ENCODE measurements at places on chromosomes 2 and 18. TPM values are rescaled to one million over a fixed set of nuclear protein-coding genes. Genes with fewer than 3 reads are reported as not detected.

DNA sequence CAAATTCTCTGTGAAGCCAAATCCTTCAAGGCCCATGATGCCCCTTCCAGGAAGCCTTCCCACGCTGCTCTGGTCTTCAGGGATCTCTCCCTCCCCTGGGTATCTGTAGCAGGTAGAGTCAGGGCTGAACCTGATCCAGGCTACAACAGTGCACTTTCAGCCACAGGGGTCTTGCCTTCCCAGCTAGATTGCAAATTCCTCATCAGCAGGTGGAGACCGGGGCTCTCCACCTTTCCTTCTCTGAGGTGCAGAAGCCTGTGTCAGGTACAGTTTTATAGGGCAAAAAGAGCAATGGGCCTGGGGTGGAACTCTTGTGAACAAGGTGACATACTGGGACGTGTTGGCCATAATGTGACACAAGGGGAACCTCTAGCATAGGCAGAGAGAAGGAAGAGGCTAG lies 312.9 kb downstream of the MYCN start:
- DNase-seq = no peak

DQX1 gene
- polyA plus RNA-seq = not detected

DNA sequence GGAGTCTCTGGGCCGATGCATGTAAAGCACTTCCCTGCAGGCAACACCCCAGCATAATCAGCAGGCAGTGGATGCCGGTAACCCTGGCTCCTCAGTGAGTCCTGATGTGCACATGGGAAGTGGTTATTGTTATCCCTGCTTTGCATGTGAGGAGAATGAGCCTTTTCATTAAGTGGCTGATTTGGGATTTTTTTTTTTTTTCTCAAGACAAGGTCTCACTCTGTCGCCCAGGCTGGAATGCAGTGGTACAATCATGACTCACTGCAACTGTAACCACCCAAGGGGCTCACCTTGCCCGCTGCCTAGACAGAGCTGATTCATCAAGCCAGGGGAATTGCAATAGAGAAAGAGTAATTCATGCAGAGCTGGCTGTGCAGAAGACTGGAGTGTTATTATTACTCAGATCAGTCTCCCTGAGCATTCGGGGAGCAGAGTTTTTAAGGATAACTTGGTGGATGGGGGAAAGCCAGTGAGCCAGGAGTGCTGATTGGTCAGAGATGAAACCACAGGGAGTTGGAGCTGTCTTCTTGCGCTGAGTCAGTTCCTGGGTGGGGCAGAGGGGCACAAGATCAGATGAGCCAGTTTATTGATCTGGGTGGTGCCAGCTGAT lies 95.4 kb downstream of the SOCS6 start:
- DNase-seq = peak; percentile 46

GRCh38 chr2:74290466-74291217 lies 52.6 kb downstream of the SLC4A5 start:
- DNase-seq = no peak

- no peak for DNase-seq
Observed at GRCh38 chr2:18290386-18290785, 270.1 kb downstream of the RDH14 start.

DNA sequence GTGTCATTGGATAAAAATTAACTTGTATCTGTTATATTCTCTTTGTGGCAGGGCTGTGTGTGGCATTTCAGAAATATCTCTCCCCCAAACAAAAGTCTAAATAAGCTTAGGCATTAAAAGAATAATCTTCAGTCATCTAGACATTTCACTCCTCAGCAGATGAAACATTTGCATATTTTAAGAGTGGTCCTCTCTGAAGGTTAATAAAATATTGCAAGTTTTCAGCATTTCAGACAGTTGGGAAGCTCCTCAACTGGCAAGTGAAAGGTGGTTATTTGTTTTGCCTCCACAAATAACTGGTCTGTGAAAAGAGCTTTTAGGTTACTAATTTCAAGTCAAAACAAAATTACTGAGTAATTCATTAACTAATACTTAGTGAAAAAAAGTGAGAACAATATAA lies 462.6 kb downstream of the EPHA4 start:
- DNase-seq = no peak

DNA sequence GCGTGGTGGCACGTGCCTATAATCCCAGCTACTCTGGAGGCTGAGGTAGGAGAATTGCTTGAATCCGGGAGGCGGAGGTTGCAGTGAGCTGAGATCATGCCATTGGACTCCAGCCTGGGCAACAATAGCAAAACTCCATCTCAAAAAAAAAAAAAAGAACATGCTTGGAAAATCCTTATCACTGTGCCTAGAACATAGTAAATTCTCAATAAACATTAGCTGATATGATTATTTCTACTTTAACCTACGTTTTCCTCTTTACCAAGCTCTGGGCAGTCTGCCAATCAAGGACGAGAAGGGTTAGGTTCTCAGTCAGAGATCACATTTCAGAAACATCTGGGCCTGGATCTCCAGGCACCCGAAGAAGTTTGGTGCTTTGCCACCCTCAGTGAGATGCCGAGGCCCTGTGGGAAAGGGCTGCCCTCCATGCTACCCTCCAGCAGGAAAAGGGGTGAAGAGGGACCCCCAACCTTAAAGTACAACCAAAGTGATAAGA lies 107.7 kb downstream of the BCL11A start:
- no peak for DNase-seq

- no peak for DNase-seq
Observed at GRCh38 chr2:215764441-215765048, 248.8 kb downstream of the MREG start.

GRCh38 chr2:138359532-138359931 lies 142.0 kb upstream of the SPOPL start:
- no peak for DNase-seq

GRCh38 chr2:15560140-15560987 lies 770 bp downstream of the NBAS start:
- peak; percentile 61 for DNase-seq

EGR4 gene
- polyA plus RNA-seq = 1.9 TPM

DNA sequence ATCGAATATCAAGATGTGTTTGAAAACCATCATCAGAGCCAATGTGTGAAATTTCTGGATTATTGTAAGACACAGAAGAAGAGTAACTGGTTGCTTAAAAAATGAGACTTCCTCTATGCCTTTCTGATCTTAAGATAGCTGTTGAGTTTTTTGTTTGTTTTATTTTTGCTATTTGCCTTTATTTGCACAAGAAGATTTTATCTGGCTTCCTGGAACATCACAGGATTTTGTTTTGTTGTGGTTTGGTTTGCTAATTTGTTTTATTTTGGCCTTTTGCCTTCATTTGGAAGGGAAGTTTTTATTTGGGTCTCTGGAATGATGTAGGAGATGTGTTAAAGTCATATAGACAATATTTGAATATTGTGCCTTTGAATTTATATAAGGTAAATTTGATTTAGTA lies 3.9 kb upstream of the CYTIP start:
- DNase-seq = no peak

DNA sequence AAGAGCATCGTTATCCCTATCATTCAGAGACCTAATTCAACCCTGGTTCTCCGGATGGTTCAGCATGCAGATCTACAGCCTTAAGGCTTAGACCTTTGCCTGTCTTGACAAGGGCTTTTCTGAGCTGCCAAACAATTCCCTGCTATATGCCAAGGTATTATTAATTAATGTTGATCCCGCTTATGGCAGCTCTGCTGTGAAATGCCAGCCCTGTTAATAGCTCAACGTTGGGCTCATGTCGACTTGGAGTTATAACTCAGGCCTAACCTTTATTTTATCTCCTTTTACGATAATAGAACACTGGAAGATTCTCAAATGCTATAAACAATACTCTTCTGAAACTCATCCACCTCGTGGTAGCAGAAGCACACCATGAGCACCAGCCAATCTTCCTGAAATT lies 188.6 kb downstream of the TMEM247 start:
- DNase-seq = no peak

DNA sequence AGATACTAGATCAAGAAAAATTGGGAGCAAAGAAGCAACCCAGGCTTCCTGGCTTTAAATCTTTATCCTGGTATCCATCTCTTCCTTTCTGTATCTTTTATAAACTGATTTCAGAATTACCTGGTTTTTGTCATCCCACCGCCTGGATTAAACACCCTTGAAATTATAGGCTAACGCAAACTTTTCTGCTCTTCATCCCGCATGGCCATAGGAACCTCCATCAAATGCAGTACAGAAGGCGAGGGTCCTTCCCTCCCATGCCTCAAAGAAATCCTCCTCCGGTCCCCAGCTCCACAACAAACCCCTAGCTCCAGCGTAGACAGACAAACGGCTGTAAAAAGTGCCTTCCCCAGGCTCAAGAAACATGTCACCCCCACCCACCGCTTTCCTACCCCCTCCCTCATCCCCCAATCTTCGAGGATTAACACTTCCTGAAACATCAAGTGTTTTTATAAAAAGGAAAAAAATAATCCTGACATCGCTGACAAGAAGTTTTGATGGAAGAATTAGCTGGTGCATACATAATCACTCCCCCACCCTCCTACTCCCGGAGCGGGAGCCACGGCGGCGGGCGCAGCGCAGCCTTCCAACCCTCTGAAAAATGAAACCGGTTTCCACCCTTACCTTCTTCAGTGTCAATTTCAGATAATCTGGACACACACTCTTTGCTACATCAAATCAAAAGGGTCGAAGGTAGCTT lies 7.6 kb downstream of the DLX1 start:
- DNase-seq = no peak

DNA sequence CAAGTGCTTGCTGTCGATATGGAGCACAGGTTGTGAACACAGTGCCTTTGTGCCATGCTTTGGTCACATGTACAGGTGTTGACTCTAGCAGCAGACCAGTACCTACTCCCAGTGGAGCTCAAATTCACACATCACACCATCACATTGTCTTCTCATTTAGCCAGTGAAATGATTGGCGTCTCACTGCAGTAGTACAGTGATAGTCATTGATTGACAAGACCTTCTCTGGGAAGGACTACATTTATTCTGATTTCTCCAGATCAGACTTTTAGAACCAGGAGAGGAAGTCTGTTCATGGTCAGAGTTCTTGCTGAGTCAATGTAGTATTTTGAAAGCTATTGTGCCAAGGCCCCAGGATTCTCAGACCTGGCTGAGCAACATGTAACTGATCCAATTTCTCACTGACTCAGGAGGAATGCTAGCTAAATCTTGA lies 75.2 kb downstream of the FMNL2 start:
- no peak for DNase-seq

DNA sequence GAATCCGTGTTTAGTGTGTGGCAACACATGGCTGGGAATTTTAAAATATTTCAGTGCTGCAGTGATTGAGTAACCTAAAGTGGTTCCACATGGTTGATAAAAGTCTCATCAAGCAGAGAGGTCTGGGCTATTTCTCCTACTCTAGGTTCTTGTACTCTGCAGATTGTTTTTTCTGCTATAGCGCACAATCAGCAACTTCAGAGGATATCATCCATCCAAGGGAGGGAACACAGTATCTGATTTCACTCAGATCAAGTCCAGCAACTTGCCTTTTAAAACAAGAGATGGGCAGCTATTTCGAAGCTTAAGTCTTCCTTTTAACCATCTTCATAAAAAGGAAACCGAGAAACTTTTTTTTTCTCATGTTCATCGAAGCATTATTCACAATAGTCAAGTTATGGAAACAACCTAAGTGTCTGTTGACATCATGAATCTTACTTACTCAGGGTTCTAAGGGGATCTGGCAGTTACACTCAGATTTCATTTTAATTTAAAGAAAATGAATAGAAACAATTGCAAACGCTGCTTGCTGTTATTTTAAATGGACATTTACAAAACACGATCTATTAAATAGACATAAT lies 172.7 kb upstream of the TRIB2 start:
- DNase-seq = no peak

DNA sequence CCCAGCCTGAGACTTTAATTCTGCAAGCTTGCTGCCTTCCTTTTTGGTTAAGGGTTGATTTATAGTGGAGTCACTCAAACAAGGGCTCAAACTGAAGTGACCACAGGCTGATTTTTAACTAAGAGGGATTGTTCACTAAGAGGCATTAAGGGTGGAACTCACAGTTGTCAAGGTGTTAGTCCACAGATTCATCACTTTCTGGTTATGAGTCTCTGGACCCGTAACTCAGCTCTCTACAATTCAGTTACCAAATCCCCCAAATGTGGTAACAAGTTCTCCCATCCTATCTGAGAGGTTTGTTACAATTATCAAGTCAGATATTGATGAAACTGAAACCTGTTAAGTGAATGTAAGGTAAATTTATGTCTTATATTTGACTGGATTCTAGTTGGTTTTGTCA lies 185.9 kb upstream of the KLHL14 start:
- no peak for DNase-seq

ALLC gene
- polyA plus RNA-seq = not detected

DNA sequence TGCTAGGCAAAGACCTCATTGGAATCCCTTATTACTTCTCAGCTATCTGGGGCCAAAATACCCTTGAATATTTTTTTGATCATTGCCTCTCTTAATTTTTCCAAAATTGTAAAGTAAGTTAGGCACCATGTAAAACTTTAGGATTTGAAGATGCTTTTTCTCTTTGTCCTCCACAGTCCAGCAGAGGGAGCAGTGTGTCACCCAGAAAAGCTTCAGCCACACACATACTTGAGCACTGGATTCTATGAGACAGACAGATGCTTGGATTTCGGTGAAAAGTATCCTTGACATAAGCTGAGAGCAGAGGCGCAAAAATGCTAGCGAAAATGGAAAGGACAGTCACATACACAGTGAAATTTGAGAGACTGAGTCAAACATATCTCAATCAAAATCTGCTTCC lies 74.7 kb upstream of the KCNJ3 start:
- peak; percentile 67 for DNase-seq

DNA sequence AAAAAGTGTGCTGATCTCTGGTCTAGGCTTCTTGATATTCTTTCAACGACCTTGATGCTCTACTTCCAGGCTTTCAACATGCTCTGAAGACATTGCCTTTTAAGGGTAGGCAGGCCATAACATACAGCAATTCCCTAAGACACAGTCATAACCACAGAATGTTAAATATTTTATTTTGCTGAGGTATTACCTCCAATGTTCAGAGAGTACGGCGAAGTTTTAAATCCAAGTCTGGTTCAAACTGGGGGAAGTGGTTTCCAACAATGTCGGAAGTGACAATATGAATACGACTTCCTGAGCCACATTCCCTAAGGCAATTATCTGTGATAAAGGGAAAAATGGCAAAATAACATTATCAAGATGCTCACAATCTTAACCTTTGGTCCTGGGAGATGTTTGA lies 1077.9 kb upstream of the PIK3C3 start:
- no peak for DNase-seq

MSTN gene
- polyA plus RNA-seq = not detected

GRCh38 chr2:48328942-48329723 lies 200.8 kb upstream of the STON1 start:
- DNase-seq = no peak

RBMS1 gene
- 103 TPM for polyA plus RNA-seq

DNA sequence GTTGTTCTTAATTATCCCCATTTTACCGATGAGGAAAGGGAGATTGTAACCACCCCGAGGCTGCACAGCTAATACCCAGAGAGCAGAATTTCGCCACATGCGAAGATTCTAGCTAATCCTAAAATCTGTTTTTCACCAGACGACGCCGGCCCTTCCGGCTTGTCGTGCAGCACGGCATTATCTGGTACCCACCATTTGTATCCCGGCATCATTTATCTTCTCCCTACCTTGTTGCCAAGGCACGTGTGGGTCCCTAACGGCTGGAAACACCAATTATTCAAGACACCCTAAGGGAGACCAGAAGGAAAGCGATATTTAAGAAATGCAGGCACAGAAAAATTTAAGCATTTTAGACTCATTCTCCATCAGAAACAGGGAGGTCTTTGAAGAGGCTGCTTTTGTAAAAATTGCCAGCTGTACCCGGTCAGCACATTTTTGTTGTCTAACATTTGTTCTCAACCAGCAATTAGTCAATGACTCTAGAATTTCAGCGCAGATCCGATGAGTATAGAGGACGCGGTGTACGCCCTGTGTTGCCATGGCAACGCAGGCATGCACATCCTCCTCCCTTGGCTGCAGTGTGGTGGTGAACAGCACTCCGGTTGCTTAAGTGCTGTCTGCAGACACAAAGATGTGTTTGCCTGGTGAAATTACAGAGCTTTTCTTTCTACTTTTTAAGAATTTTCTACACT lies 111.6 kb downstream of the AGAP1 start:
- peak; percentile 83 for DNase-seq
